B cell (primary cell): ENCODE measurements at places on chromosomes 7 and 10. TPM values are rescaled to one million over a fixed set of nuclear protein-coding genes. Genes with fewer than 3 reads are reported as not detected.

Gene POLL
- total RNA-seq = 46.7 TPM in 2 replicates

DNA sequence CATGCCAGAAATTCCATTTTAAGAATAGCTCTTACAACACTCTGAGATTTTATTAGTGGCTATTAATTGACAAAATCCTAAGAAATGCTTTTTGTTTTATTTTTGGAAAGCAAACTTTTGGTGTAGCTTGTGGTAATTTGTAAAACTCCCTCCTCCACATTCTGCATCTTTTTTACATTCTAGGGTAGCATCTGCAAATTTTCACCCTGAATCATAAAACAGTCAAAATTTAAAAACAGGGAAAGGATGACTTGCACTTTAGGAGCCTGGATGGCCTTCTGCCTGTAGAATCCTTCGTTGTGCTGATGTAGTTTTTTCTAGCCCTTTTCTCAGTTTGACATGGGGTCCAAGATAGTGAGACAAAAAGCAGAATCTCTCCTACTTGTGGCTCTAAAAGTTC, 316.1 kb downstream of the ADRA2A start:
- DNase-seq = no peak

DNA sequence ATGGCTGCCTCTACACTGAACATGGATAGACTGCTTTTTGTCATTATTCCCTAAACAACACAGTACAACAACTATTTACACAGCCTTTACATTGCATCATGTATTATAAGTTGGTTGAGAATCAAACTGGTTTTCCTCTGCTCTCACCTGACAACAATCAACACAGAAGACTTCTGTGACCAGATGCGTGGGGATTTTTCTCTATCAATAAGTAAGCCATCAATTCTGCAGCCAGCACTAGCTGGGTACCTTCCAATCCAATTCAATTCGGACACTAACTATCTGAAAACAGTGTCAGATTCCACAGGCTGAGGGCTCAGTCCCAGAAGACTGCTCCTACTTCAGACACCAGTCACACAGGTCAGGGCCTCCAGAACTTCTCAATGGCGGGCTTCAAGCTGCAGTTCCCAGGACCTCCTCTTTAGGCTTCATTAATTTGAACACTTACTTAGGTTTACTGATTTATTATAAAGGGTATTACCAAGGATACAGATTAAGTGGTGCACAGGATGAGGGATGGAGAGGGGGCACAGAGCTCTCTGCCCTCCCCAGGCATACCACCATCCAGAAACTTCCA, 36.4 kb upstream of the ASL start:
- no peak for DNase-seq

DNA sequence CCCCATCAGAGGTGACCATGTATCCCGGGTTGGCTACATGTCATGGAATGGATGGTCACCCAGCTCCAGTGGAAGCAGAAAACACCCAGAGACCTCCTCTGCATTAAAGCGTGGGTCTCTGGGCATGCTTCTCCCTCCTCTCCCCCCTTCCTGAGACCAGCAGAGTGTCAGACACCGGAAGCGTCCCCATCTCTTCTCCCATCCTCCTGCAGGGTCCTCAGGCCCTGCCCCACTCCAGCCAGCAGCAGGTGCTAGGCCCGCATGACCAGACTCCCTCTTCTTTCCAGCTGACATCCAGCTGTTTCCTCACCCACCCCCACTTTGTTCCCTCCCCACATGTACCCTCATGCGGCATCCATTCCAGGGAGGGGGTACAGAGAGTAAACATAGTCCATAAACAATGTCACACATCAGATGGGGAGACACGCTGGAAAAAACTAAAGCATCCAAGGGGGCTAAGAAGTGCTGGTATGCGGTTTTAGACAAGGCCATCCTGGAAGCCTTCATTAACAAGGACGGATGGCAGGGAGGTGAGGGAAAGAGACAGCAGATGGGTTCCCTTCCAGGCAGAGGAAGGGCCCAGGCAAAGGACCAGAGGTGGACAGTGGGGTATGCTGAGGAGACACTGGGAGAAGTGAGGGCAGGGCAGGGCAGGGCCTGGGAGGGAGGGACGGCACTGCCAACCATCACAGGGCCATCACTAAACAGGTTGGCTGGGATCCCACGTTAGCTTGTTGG, 12.5 kb upstream of the SLC18A3 start:
- no peak for DNase-seq

DNA sequence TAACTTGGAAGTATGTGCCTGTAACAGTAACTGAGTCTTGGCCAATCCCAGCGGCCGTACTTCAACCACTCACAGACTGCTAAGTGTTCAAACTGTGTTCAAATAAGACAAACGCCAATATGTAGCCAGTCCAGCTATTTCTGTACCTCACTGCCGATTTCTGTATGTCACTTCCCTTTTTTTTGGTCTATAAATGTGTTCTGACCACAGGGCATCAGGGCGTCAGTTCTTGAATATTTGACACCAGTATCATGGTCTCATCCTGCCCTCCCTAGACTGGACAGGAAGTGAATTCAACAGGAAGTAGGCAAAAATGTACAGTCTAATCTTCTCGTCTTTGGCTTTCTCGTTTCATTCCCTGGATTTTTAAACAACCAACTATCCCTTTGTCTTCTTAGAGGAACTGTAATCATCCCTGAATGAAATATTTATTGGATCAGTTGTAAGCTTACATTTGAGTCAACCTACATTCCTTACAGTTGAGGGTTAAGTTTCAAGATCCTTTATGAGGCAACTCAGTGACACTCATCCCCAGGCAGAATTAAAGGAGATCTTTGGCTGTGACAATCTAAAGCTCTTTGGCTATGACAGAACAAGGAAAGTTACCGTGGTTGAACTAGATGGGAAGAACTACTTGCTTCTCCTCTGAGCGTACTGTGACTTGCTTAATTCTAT, 232.7 kb downstream of the NSUN6 start:
- DNase-seq = no peak
